Stimulated activated CD8-positive, alpha-beta memory T cell treated with anti-CD3 and anti-CD28 coated beads, Interleukin-2, amount 100 ng/mL, for 1 hour (primary cell): ENCODE measurements at places on chromosomes 16 and 17.

GRCh38 chr17:80362428-80363119, 52.4 kb upstream of the ENDOV start:
- DNase-seq, result no peak

DNA sequence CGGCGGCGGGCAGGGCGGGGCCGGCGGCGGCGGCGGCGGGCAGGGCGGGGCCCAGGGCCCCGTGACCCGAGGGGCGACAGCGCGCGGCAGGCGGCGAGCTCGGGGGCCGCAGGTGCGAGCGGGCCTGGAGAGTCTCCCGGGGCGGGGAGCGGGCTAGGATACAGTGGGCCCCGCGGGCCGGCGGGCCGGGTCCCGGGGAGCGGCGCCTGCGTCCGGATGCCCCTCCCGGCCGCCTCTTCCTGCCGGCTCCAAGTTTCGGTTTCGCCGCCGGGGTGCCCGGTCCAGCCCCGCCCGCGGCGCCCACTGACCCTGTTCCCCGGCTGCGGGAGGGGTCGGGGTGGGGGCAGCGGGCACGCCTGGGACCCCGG, at the start of gene RNF213:
Gene RNF213, plus strand, starts transcription at position 62 of the 368 bp plus-strand sequence. CDS start 2,830 bp downstream, outside the sequence.
- peak; percentile 30 for DNase-seq

GRCh38 chr16:73887911-73888310, 408.7 kb upstream of the PSMD7 start:
- DNase-seq, result no peak

DNA sequence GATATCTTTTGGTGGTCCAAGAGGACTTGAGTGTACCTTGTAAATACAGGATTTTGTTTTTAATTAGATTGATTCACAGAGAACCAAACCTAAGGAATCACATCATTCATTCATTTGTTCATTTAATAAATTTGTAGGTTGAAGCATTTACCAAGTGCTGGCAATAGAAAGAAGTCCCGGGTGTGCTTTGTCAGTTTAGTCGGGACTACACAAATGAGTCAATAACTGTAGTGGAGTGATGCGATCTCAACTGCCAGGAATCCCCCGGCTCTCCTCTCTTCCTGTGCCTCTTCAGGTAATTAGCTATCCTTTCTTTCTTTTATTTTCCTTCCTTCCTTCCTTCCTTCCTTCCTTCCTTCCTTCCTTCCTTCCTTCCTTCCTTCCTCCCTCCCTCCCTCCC, 1.4 kb upstream of the WWOX start:
- no peak for DNase-seq

DNA sequence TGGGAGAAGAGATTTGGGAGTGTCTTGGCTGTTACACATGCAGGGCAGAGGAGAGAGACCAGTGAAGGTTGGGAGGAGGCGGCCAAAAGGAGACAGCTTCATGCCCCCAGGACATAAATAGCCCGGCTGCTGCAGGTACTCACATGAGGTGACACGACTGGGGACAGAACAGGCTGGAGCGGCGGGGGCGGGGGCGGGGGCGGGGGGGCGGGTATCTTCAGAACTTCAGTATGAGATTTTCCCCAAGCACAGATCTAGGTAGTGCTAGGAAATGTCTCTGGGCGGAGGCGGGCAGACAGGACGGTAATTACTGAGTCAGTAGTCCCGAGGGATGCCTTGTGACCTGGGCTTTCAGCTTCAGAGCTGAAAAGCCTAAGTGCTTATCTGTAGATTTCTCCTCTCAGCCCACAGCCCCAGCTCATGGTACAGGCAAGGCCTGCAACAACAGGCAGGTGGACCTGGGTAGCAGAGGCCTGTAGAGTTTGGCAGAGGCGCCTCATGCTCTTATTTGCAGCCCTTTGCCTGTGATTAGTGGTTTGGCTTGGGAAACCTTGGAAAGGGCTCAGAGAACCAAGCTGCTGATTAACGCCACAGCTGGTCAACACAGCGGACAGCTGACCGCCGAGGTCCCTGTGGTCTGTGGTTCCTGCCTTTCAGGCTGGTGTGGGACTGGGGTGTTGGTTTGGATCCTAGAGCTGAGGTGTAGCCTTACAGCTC, 24.5 kb downstream of the UNK start:
- no peak for DNase-seq

GRCh38 chr16:58056580-58056979, 31.0 kb downstream of the MMP15 start:
- DNase-seq, result no peak

GRCh38 chr16:54282202-54282927, 4.2 kb downstream of the IRX3 start:
- DNase-seq, result no peak

DNA sequence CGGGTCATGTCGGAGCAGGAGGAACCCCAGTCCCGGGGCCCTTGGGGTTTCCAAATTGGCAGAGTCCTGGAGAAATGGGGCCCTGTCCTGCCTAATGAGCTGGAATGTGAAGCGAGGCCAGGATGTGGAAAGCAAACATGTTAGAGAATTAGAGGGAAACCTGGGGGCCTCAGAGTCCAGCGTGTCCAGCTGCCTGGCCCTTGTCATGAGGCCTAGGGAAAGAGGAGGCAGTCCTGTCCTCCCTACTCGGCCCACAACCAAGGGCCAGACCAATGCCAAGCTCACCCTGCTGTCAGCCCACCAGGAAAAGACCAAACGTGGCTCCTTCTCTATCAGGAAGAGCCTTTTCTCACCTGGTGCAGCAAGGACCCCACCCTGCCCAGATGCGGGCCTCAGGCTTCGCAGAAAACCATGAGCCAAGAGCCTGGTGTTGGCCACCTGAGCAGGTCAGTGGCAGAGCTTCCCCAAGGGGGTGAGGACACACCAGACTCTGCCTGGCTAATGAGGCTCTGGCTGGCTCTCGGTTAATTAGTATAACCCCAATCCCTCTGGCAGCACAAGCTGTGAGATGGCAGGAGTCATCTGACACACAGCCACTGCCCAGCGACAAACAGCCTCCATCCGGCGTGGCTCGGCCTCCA, 10.1 kb downstream of the TEKT5 start:
- no peak for DNase-seq

DNA sequence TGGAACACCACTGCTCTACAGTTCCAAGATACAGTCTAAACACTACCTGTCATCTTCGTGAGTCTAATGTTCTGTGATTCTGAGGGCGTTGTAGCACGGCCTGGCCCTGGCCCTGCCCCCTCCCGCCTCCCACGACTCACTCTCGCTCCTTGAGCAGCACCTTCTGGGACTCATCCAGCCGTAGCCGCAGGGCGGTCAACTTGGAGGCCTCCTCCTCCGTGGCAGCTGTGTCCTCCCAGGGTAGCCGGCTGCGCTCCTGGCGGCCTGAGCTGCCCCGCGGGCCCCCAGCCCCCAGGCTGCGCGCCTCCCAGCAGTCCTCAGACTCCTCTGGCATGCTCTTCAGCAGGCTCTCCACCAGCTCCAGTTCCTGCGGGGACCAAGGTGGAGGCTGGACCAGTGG, 10.6 kb downstream of the CCDC102A start:
- no peak for DNase-seq

DNA sequence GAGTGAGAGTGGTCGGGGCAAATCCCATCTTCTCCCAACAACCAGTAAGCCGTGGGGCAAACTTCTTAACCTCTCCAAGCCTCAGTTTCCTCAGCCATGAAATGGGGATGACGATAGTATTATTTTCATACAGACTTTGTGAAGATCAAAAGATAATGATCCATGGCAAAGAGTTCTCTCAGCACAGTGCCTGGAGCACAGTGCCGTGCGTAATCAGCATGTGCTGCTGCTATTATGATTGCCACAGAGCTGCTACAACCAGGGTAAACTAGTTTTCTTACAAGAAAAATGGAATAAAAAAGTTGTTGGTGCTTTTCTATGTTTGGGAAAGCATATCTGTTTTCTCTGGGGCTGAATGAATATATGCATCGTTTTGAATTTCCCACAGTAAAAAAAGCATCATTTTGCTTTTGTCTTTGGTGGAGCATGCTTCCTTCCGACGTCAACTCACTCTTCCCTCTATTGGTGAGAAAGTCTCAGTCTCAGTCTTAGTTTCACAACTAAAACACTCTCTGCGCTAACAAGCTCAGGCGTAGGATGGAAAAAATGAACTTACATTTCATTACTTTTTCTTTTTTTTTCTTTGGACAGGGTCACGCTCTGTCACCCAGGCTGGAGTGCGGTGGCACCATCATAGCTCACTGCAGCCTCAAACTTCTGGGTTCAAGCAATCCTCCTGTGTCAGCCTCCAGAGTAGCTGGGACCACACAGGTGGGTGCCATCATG, 37.2 kb downstream of the CDK5R1 start:
- DNase-seq, result no peak

GRCh38 chr17:3960764-3961163, 3.5 kb downstream of the ATP2A3 start:
- no peak for DNase-seq

- DNase-seq, result no peak
Observed at GRCh38 chr16:71216714-71217113, 13.8 kb downstream of the HYDIN start.

DNA sequence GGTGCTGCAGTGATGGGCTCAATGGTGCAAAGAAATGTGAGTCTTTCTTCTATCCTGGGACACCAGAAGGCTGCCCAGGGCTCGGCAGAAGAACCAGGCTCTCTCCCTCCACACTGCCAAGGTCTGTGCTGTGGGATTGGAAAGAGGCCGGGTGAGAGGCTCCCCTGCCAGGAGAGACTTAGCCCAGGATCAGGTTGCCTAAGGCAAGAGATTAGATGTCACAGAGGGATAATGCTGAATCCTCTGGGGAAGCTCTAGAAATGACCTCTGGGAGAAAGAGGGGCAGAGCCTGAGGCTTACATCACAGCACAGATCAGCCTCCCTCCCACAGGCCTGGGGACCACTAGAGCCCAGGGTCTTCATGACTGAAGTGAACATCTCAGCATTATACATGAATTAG, 5.7 kb upstream of the DOC2B start:
- no peak for DNase-seq

- no peak for DNase-seq
Observed at GRCh38 chr17:63629627-63630026, 7.4 kb downstream of the MAP3K3 start.

GRCh38 chr17:15456496-15456895, 10.9 kb downstream of the CDRT4 start:
- DNase-seq, result no peak

- no peak for DNase-seq
Observed at GRCh38 chr16:70692130-70692872, 6.4 kb upstream of the MTSS2 start.

DNA sequence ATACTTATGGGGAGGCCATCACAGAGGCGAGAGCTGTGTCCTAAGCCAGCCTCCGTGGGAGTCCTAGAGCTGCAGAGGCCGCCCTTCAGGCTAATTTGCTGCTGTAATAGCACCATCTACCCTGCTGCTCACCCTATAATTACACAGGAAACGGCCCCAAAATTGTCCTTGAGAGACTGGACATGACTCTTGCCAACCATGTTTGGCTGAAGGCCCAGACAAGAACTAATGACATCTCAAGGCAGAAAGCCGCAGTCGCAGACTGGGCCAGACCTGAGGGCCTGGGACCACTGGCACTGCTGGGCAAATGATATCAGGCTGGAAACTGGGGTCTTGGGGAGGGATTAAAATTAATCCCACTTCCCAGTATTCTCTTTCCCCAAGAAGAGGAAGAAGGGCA, 24.1 kb downstream of the PSMD7 start:
- DNase-seq, result no peak

GRCh38 chr17:79002796-79003593, 6.6 kb downstream of the CANT1 start:
- no peak for DNase-seq

DNA sequence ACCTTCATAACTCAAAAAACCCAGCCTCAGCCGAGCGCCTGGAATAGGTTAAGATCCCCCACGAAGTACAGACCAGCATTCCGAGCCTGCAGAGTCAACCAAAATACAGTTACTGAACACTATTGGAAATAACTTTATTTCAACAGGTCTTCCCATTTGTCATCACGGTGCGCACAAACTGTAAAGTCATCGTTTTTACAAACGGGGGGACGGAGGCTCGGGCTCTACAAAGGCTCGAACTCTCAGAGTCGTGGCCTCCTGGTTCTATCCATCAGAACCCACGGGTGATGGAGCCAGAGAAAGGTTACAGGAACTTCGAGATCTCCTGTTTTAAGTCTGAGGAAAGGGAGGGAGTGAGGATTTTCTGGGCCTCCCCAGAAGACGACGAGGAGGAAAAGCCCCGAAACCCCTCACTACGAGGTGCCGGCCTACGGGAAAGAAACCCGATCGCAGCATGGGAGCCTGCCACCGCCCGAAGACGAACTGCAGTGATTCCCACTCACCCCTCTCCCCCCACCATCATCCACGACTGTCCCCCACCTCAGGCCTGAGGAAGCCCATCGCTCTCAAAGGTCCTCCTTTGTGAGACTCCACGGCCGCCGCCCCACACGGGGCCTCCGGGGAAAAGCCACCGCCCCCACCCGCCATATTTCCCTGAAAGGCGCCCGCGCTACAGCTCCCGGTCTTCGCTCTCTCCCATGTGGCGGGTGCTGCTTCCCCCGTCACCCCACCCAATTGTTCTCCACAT, 917 bp downstream of the YWHAE start:
- DNase-seq, result peak; percentile 10

GRCh38 chr17:68588362-68588761, 12.8 kb downstream of the FAM20A start:
- no peak for DNase-seq

GRCh38 chr16:708019-708418, 2.4 kb upstream of the FBXL16 start:
- DNase-seq, result no peak

DNA sequence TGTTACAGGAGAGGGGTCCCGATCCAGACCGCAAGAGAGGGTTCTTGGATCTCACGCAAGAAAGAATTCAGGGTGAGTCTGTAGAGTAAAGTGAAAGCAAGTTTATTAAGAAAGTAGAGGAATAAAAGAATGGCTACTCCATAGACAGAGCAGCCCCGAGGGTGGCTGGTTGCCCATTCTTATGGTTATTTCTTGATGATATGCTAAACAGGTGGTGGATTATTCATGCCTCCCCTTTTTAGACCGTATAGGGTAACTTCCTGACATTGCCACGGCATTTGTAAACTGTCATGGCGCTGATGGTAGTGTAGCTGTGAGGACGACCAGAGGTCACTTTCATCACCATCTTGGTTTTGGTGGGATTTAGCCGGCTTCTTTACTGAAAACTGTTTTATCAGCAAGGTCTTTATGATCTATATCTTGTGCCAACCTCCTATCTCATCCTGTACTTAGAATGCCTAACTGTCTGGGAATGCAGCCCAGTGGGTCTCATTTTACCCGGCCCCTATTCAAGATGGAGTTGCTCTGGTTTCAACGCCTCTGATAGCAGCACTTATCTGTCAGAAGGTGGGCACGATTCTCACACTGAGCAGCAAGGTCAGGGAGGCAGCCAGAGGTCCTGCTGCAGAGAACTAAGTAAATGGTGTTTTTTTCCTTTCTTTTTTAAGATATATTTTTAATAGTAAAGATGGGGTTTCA, 26.5 kb upstream of the XYLT2 start:
- no peak for DNase-seq

- DNase-seq, result no peak
Observed at GRCh38 chr16:49578435-49579024, 204.9 kb downstream of the C16orf78 start.

GRCh38 chr16:75064403-75065148, 52.0 kb downstream of the LDHD start:
- no peak for DNase-seq

DNA sequence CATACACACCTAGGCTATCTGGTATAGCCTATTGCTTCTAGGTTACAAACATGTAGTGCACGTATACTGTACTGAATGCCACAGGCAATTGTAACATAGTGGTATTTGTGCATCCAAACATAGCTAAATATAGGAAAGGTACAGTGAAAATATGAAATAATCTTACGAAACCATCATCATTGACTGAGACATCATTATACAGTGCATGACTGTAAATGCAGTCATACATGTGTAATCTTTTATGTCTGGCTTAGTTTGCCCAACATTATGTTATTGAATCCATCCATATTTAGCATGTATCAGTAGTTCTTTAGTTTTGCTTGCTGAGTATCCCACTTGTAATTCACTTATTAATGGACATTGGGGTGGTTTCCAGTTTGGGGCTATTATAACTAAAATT, 124.9 kb downstream of the CYLD start:
- no peak for DNase-seq
